Stimulated activated CD8-positive, alpha-beta memory T cell treated with anti-CD3 and anti-CD28 coated beads, Interleukin-15, amount 100 ng/mL, for 24 hours (primary cell): ENCODE measurements at places on chromosomes 6 and 20.

DNA sequence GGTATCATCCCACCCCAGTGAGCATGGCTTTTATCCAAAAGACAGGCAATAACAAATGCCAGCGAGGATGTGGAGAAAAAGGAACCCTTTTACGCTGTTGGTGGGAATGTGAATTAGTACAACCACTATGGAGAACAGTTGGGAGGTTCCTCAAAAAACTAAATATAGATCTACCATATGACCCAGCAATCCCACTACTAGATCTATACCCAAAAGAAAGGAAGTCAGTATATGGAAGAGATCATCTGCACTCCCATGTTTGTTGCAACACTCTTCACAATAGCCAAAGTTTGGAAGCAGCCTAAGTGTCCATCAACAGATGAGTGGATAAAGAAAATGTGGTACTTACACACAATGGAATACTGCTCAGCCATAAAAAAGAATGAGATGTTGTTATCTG is 5.9 kb upstream of the KIAA1755 start:
- no peak for DNase-seq

DNA sequence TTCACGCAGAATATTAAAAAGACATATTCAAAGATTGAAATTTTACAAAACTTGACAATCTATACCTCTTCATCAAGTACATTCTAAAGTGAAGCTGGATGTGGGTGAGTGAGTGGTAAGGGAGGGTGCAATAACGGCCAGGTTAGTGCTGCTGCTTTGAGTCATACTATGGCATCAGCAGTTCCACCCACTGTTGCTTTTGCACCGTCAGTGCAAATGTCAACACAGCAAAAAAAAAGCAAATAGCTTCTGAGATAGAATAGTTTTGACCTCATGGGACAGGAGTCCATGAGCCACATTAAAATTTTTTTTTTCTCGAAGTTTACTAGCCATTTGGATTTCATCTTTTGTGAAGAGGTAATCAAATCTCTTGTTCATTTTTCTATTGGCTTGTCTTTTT is 31.8 kb downstream of the PSMF1 start:
- DNase-seq = no peak

- no peak for DNase-seq
Observed at GRCh38 chr6:3425574-3425973, 31.3 kb downstream of the SLC22A23 start.

DNA sequence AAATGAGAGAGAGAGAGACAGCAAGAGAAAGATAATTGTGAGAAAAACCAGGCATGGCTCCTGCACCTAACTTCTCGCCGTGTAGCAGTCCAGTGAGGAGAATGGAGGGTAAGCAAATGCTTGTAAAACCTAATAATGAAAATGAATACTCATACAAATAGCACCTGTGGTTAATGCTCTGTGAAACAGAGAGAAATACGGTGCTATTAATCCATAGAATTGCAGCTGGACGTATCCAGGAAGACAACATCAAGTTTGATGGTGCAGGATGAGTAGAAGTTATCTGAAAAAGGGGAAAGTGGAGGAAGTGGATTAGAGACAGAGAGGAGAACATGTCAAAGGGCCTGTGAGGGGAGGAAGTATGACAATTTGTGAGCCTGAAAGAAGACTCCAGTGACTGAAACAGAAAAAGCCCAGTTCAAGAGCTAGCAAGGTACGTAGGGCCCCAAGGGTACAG is 89.4 kb upstream of the PAK5 start:
- DNase-seq = no peak

- no peak for DNase-seq
Observed at GRCh38 chr6:47130086-47130485, 88.0 kb upstream of the ADGRF1 start.

DNA sequence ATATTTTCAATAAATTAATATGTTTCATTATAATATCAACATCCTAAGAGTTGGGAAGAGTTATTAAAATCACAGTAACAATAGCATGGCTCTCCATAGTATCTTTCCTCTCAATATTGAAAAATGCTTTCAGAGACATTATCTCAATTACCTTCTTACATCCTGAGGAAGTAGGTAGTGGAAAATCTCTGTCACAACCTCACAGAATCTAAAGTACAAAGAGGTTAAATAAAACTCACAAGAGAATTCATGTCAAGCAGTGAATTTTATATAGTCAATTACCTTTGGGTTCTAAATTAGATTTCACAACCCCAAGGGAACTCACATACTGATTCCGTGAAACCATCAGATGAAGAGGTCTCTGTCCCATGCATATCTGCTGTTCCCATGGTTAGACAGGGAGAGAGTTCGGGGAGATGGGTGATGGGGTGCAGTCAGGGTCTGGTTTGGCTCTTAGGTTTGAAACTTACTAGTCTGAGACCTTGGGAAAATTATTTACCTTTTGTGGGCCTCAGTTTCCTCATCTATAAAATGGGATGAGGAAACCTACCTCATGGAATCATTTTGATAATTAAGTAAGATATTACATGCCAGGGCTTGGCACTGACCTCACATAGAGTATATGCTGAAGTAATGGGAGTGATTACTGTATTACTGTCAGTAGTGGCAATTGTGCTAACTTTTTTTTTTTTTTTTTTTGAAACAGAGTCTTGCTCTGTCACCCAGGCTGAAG is 74.0 kb upstream of the SNX9 start:
- no peak for DNase-seq

- DNase-seq = no peak
Observed at GRCh38 chr6:168102315-168102985, 23.4 kb upstream of the FRMD1 start.

- no peak for DNase-seq
Observed at GRCh38 chr20:10682939-10683338, 9.1 kb upstream of the JAG1 start.

DNA sequence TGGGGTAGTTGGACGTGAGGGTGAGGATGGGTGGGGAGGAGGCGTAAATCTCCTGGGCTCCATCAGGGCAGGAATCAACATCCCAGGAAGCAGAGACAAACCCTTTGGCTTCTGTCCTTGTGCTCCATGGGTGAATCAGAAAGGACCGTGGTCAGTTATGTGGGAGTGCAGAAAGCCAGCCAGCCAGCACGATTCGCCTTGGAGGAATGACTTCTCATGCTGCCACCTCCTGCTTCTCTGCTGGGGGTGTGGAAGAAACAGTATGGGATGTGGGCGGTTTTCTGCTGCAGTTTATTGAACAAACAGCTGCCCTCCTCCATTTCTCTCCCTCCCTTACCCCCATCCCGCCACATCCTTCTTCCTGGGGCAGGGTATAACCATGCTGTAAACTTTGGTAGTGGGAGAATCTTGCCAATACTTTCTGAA is 214.5 kb downstream of the SOX4 start:
- DNase-seq = no peak

DNA sequence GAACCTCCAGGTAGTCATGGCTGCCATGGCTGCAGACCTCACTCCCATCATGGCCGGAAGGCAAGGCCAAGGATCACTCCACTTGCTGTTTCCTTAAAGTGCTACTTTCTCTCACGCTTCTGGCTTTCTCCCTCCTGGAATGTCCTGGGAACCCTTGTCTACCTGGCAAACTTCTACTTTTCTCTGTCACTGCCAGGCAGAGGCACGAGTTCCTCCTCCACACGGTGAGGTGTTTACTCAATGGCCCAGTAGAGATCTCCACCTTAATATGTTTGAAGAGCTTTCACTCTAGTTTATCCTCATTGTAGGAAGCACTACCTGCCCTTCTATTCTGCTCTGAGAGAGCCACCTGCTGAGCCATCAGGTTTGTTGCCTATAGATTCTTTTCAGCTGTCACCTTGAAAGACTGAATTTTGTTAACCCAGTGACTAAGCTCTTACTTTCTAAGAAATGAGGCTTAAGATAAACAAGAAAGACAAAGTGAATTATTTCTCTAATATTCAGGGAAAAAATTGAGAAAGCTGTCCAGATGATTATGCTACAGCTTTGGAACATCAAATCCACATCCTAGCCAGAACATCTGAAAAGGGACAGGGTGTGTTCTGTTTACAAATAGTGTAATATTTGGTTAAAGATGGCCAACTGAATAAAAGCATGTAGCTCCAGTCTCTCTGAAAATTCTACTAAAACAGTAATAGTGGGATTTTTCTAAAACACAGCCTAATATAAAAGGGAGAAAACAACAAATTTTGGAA is 54.9 kb downstream of the PLAGL1 start:
- DNase-seq = no peak

DNA sequence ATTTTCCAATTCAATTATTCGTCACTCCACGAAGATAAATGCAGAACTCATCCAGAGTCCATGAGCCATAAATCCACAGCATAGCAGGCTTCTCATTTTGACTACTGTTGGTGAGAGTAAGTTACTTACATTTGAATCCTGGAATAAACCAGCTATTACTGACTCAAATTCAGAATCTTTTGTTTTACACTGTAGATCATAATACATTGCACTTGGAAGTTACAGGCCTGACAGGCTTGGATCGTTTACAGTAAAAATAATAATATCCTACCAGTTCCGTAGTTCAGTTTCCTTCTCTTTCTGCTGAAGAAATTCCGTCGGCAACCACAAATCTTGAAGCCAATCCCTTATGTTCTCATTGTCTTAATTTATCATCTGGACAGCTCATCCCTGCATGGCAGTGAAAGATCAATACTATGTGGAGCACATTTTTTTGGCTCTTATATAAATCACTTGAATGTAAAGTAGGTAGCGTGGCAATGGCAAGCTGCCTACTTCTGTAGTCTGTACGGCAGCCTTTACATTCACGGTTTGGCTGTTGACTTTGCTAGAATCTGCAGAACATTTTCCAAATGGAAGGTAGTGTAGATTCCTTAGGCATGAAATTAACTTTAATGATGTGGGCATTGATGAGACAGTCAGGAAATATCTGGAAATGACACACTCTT is 142.9 kb downstream of the WDR27 start:
- no peak for DNase-seq

GRCh38 chr6:106146852-106147351 is 60.8 kb downstream of the PRDM1 start:
- no peak for DNase-seq

DNA sequence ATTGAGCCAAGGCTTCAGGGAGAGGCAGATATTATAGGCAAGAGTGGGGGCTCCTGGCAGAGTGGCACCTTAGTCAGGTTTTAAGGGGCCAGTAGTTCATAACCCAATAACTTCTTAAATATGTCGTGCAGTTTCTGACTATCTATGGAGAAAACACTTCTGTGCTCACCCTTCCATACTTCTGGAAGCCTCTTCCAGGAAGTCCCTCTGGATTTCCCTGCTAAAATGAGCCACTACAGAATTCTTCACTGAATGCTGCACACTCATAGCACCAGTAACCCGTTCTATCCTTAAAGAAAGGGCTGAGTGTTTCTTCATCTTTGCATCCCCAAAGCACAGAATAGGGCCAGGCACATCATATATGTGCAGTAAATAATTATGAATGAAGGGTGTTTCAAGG is 198.5 kb upstream of the SLC24A3 start:
- DNase-seq = no peak

DNA sequence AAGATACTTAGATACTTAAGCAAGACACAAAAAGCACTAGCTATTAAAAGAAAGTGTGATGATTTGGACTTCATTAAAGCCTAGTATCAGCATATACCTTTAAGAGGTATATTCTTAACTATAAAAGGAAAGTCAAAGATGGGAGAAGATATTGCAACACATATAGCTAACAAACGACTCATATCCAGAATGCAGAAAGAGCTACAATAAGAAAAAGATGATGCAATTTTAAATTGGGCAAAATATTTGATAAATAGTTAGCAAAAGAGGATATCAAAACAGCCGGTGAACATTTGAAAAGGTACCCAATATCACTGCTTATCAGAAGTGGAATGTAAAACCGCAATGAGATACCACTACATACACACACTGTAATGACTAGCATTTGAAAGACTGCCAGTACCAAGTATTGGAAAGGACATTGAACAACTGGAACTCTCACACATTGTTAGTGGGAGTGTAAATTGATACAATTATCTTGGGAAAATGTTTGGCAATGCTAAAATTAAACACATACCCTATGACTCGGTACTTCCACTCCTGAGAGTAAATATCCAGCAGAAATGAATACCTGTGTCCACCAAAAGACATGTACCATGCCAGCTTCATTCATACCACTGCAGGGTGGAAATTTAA is 25.7 kb downstream of the MUC22 start:
- DNase-seq = no peak

- DNase-seq = no peak
Observed at GRCh38 chr20:17210983-17211382, 15.9 kb upstream of the PCSK2 start.

DNA sequence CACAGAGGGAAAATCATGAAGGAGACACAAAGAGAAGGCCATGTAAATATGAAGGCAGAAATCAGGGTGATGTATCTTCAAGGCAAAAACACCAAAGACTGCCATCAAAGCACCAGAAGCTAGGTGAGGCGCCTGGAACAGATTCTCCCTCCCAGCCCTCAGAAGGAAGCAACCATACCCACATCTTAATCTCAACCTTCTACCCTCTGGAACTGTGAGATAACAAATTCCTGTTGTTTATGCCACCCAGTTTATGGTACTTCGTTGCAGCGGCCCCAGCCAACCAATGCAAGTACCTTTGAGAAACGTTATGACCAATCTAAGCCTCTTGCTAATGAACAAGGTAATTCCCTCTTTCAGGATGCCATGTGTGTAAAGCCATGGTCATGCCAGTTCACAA is 66.2 kb upstream of the STXBP5 start:
- DNase-seq = no peak

DNA sequence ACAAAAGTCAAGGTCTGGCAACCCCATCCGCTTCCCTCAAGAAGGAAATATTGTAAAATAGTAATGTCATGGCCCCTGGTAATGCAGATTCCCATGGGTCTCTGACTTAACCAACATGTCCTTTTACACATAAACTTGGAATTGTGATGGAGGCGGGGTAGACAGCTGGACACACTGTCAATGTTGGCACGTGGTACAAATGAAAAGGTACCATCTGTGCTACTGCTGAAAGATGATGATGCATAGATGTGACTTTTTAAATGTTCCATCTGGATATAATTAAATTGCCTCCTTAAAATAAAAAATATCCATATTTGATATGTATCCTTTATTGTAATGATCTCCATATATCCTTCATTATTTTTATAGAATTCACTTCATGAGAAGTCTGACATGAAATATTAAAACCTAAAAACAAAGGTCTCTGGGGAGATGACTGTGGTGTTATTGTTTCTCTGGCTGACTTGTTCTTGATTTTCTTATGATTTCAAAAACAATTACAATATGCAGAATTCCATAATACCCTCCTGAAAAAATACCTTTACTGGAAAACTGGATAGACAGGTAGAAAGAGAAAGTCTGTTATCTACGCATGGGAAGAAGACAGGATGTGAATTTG is 104.5 kb downstream of the MKKS start:
- DNase-seq = no peak

GRCh38 chr20:21505161-21505809 is 8.6 kb downstream of the NKX2-2 start:
- peak; percentile 92 for DNase-seq

DNA sequence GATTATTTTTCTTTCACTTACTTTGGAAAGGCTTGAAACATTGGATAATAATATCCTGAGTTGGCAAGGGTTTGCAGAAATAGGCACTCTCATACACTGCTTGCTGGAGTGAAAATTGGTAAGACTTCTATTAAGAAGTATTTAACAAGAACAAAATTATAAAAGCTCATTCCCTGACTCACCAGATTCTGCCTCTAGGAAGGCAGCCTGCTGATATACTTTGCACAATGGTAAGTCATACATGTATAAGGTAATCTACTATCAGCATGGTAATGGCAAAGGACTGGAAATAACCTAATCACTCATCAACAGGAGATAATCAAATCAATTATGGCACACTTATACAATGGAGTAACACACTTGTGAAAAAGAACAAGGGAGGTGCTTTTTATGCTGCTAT is 85.8 kb downstream of the PLCG1 start:
- DNase-seq = no peak

- DNase-seq = no peak
Observed at GRCh38 chr6:53961679-53962370, 149.4 kb upstream of the MLIP start.

- DNase-seq = no peak
Observed at GRCh38 chr6:15332446-15332845, 86.6 kb downstream of the JARID2 start.
